ENCODE measurements at places on chromosomes 16 and 17.

GRCh38 chr17:83029571-83029970, 49.8 kb upstream of the METRNL start:
- DNase-seq: no peak

GRCh38 chr17:33615861-33616260, 322.8 kb upstream of the ASIC2 start:
- DNase-seq: no peak

DNA sequence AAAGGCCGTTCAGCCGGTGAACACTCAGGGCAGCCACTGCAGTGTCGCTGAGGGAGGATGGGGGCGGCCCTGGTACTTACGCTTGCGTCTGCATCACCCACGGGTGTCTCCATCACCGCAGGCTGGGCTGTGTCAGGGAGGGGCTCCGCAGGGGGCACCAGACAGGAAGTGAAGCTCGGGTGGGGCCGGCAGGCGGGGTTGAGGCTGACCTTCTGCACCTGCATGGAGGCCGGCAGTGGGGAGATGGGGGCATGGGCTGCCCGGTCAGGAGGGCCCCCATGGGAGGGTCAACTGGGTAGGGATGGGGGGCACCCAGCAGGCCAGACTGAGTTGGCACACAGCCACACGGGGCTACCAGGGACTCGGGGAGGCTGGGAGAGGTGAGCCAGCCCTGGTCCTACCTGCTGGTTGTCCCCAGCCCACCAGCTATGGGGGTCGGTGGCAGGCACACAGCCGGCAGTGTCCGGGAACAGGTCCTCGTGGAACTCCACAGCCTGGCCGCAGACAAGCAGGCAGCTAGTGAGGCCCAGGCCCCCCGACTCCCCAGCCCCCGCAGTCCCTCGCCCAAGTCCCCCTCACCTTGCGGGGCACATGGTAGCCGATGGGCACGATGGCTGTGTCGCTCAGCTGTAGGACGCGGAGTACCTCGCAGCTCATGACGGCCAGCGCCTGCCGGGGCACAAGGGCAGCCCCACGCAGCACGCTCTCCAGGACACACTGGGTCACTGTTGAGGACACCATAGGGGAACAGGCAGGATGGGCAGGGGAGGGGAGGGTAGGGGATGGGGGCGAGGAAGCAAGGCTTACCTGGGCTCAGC, 7.2 kb upstream of the VASN start:
- no peak for DNase-seq

DNA sequence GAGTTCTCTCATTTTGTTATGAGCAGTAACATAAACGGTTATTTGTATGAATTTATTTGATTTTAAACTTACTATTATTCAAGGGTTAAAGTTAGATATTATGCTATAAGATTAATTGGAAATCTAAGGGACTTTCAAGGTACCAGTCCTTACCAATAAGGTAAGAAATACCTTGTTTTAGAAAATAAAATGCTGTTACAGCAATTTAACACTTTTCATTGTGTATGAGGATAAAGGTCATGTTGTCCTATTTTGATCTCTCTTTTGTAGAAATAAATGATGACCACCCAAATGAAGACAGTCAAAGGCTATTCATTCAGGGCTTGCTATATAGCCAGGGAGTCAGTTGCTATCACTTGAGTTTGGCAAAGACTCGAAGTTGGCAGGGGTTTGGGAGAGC, 1185.9 kb upstream of the GOT2 start:
- DNase-seq: no peak
